ENCODE measurements at places on chromosomes 7 and 10.

- DNase-seq = no peak
Measured at GRCh38 chr7:13742126-13742525, 247.3 kb downstream of the ETV1 start.

DNA sequence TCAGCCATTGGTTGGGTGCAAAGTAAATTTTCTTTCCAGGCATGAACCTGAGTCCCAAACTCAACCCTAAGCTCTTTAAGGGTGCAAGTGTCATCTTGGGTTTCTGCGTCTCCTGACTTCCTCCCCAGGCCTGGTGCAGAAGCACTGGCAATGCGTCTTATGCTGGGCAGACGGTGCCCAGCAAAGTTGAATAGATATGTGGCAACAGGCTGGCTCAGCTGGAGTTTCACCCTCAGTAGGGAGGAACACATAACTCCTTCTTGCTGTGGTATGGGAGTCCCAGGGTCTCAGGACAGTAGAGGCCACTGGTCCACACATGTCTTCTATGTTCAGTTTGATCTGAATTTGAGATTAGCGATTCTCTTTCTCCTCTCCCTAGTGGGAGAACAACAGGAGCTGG, 181.3 kb downstream of the RPS24 start:
- DNase-seq = no peak

DNA sequence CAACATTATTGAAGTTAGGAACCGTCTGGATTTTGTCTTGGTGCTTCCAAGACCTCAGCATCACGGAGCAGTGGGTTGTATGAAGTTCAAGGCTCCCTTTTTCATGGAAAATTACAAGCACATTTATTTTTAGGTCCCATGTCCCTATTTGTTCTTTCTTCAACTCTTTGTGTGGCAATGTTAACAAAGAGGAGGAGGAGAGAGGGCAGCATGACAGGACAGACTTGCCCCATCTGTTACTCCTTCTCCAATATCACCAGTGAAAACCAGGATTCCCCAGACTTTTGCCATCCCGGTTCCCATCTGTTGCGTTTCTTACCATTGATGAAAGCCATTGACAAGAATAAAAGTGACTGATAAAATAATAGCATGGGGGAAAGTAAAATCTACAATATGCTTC, 28.6 kb downstream of the EEPD1 start:
- DNase-seq = no peak

GRCh38 chr7:10662491-10662890, 311.2 kb upstream of the PHF14 start:
- no peak for DNase-seq

DNA sequence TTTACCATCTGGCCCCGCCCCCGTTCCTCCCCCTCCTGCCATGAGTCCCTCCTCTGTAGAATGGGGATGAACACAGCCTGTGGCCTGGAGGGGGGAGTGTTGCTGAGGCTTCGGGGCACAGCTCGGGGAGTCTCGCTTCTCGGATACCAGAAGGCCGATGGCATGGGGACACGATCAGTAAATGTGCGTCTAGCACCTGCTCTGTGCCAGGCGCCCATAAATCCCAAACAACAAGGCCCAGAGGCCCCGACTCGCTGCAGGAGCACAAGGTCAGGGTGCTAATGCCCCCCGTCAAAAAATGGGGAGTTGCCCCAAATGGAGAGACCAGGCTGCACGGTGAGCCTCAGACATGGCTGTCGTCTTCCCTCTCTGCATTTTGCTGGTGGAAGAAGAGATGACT, 40.7 kb downstream of the JAKMIP3 start:
- DNase-seq = no peak

GRCh38 chr7:94276795-94277194, 117.9 kb upstream of the COL1A2 start:
- no peak for DNase-seq

DNA sequence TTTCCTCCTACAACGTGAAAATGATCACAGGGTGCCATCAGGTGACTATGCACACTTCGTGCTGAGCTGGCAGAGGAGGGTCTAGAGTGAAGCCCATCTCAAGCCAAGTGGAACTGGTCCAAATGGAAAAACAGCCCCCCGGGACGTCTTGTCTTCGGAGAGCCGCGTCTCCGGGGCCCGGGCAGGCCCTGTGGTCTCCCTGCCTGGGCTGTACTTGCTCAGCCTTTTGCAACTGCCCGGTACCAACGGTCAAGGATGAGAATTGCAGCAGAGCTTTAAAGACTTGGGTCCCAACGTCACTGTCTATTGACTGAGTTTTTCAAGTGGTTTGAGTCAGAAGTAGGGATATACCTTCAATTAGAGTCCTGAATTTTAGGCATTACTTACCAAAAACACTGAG, 315.5 kb downstream of the PTPRN2 start:
- DNase-seq = no peak

DNA sequence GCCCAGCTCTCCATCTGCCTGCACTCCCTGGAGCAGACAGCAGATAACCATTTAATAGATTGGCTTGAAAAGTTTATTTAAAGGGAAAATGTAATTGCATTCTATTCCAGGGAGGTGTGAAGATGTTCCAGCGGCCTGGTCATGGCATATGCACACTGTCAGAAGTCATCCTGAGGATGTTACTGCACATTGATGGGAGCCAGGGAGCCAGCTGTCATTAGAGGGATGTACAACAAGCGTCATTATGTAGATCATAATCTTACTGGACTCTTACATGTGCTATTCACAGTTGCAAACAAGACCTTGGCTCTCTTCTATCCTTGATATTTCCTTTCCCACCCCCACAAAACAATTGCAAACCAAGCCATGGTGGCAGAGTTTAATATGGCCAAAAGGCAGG, 65.4 kb downstream of the FAM204A start:
- no peak for DNase-seq

GRCh38 chr10:63573068-63573697, 52.0 kb downstream of the REEP3 start:
- no peak for DNase-seq

GRCh38 chr7:70480927-70481569, 650.9 kb upstream of the GALNT17 start:
- DNase-seq = no peak

- DNase-seq = no peak
Measured at GRCh38 chr7:150626696-150627095, 5.5 kb downstream of the GIMAP6 start.

DNA sequence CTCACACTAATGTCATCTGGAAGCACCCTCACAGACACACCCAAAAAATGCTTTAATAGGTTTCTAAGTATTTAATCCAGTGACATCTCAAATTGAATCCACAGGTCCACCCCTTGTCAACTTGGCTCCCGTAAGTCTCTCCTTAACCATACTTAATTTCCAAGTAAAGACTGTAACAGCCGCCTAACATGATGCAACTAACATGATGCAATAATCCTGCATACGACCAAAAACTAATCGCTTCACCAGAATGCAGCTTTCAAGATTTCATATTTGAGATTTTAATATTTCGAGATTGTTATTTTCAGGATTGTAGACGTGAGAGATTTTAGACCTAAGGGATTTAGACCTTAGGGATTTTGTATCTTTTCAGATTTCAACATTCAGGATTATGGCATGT, 3.7 kb upstream of the HDAC9 start:
- no peak for DNase-seq

GRCh38 chr7:47503281-47503680, 78.6 kb downstream of the TNS3 start:
- no peak for DNase-seq

GRCh38 chr7:46489106-46489505, 568.0 kb upstream of the IGFBP3 start:
- no peak for DNase-seq

DNA sequence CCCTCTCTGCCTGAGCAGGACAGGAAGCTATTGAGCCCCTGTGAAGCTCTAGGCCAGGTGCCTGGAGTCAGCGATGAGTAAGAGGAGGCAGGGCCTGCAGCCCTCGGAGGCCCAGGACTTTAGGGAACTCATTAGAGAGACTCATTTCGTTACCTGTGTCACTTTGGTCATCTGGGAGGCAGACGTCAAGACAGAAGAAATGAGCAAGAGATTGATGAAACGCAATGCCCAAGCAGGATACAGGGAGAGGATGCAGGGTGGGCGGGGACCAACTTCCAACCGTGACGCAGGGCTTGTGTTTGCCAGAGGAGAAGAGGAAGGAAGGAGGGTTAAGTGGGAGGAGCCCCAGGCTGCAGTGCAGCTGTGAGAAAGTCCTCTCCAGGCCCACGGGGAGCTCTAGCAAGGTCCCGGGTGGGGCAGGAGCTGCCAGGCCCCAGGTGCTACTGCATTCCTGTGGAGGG, 26.4 kb upstream of the GNA12 start:
- DNase-seq = no peak

GRCh38 chr10:5105626-5106025, 11.4 kb downstream of the AKR1C3 start:
- no peak for DNase-seq

- DNase-seq = no peak
Measured at GRCh38 chr10:27815846-27816245, 70.2 kb upstream of the MKX start.

- DNase-seq = no peak
Measured at GRCh38 chr10:116712519-116712918, 29.8 kb downstream of the HSPA12A start.

DNA sequence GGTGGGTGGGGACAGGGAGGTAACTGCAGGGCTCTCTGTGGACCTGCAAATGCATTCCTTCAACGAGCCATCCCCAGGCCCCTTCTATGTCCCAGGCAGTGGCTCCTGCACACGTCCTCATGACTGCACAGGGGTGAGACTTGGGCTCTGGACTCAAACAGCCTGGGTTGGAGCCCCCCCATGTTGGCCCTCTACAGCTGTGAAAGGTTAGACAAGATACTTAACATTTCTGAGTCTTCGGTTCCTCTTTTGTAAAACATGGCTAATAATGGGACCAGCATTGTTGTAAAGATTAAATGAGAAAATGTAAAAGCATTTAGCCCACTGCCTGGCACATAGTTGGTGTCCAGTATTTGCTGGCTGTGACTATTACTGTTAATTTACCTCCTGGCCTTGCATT, 41.8 kb downstream of the CHST3 start:
- DNase-seq = no peak

- DNase-seq = no peak
Measured at GRCh38 chr7:111168182-111168581, 77.3 kb downstream of the LRRN3 start.

- no peak for DNase-seq
Measured at GRCh38 chr7:64863969-64864368, 39.1 kb upstream of the ZNF273 start.

DNA sequence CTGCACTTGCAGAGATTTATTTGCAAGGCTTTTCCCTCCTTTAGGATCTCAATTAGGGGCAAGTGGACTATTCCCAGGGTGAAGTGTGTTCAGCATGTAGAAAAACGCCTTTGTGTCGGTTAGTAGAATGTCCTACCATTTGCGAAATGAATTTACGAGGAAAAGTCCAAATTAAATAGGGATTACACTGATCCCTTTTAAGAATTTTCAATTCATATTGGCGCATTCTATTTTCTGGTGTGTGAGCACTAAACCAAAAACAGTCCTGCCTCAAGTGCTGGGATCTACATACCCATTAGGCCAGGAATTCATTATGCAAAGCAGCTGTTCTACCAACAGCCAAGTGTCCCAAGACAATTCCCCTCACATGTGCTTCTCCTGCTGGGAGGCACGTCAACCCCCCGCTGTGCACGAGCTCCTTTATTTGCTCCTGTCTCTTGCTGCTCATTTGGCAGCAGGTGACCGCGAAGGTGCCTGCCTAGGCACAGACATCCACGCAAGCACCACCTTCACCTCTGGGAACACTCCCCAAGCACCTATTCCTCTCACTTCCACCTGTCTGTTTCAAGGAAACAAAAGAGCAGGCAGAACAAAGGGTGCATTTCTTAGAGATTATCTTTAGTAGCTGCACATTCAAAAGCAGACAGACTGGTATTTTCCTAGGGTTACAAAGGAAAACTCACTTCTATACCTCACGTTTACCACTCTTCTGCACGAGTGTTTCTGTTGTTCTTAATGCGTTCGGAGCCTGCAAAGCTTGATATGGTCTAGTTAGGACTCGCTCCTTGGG, 134.6 kb upstream of the FGFR2 start:
- DNase-seq = no peak

GRCh38 chr10:21724687-21725367, 190.8 kb downstream of the MLLT10 start:
- DNase-seq = no peak

- DNase-seq = no peak
Measured at GRCh38 chr7:99006739-99007424, 128.6 kb downstream of the TRRAP start.

- no peak for DNase-seq
Measured at GRCh38 chr7:113431406-113431805, 313.1 kb upstream of the SMIM30 start.

Data from stimulated activated effector memory CD8-positive, alpha-beta T cell treated with anti-CD3 and anti-CD28 coated beads, Interleukin-12 subunit alpha, Interleukin-12 subunit beta, amount 100 ng/mL, for 72 hours (primary cell).